ENCODE measurements at places on chromosomes 12 and 14.

GRCh38 chr12:91978143-91978542, 167.5 kb downstream of the BTG1 start:
- no peaks in the 10 kb centered on the region for H3K36me3 ChIP-seq
- DNase-seq = no peak
- no peaks in the 10 kb centered on the region for H3K27me3 ChIP-seq
- no peak overlapping the region for H3K27ac ChIP-seq
- no peaks in the 10 kb centered on the region for H3K4me1 ChIP-seq

GRCh38 chr14:94960285-94961001, 190.5 kb upstream of the GSC start:
- no peak overlapping the region for H3K4me3 ChIP-seq

DNA sequence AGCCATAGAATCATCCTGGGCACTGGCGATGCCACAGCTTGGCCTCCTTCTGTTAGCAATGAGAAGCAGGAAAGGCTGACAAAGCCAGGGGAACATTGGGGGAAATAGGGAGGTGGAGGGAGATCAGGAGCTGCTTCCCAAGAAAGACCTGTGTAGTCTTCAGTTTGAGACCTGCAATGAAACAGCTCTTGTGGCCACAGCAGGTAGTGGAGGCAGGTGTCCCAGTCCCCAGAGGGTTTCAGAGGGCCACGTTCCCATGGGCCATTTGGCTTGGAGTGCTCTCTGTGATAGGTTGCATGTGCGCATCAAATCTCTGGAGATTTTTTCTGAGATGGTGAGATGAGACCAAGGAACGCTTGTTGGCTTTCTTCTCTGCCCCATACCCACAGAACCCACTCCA, 14.4 kb upstream of the OR6S1 start:
- H3K4me3 ChIP-seq = no peak overlapping the region
- no peak for DNase-seq
- H3K36me3 ChIP-seq = no peaks in the 10 kb centered on the region
- no peak overlapping the region for H3K27ac ChIP-seq
- H3K4me1 ChIP-seq = no peaks in the 10 kb centered on the region
- H3K27me3 ChIP-seq = peaks cover 83% of the 10 kb centered on the region

- no peaks in the 10 kb centered on the region for H3K27me3 ChIP-seq
- no peak for DNase-seq
- no peaks in the 10 kb centered on the region for H3K4me1 ChIP-seq
- no peak overlapping the region for H3K27ac ChIP-seq
Measured at GRCh38 chr12:84276215-84276614, 636.4 kb downstream of the SLC6A15 start.

All from lower lobe of right lung (tissue), 2 donors.